Gastrocnemius medialis (tissue), 4 donors: ENCODE measurements at places on chromosomes 1 and 21. TPM values are rescaled to one million over a fixed set of nuclear protein-coding genes. Genes with fewer than 3 reads are reported as not detected.

- H3K27ac ChIP-seq, result no peak overlapping the region
- peaks cover 11% of the 10 kb centered on the region for H3K4me1 ChIP-seq
- DNase-seq, result no peak
- H3K4me3 ChIP-seq, result no peak overlapping the region
These were observed 125.8 kb downstream of the SLC45A1 start for GRCh38 chr1:8443558-8444194.

The WNT3A gene
- not detected for total RNA-seq

GRCh38 chr1:6651909-6652308, 27.2 kb downstream of the THAP3 start:
- no peaks in the 10 kb centered on the region for H3K4me1 ChIP-seq
- H3K4me3 ChIP-seq, result no peak overlapping the region
- no peak for DNase-seq
- H3K36me3 ChIP-seq, result peaks cover 4% of the 10 kb centered on the region
- no peak overlapping the region for H3K27ac ChIP-seq

- H3K27ac ChIP-seq, result no peak overlapping the region
- no peaks in the 10 kb centered on the region for H3K36me3 ChIP-seq
- H3K27me3 ChIP-seq, result no peaks in the 10 kb centered on the region
- H3K4me3 ChIP-seq, result no peak overlapping the region
- no peak for DNase-seq
These were observed 197.8 kb downstream of the HIVEP3 start for GRCh38 chr1:41720861-41721410.

- no peaks in the 10 kb centered on the region for H3K4me1 ChIP-seq
- H3K36me3 ChIP-seq, result no peaks in the 10 kb centered on the region
- H3K27me3 ChIP-seq, result no peaks in the 10 kb centered on the region
- H3K27ac ChIP-seq, result no peak overlapping the region
- DNase-seq, result no peak
- H3K4me3 ChIP-seq, result no peak overlapping the region
These were observed 20.9 kb downstream of the PTPRU start for GRCh38 chr1:29256979-29257804.

The KLHDC8A gene
- not detected for total RNA-seq

DNA sequence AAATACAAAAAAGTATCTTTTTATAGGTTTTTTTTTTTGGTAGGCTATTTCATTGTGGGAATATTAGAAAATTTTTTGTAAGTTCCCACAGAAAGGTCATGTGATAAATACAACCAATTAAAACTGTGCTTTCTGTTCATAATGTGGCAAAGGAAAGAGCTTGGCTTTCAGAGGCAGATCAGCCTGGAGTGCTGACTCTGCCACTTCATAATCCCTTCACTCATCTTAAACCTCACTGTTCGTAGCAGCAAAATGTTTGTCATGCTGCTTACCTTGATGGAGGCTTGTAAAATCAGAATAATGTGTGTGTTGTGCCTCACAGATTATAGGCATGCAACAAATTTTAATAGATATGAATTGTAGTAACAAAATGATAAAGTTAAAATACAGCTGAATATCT, 176.8 kb downstream of the ZP4 start:
- no peaks in the 10 kb centered on the region for H3K36me3 ChIP-seq
- H3K4me3 ChIP-seq, result no peak overlapping the region
- H3K27ac ChIP-seq, result no peak overlapping the region
- no peak for DNase-seq
- H3K27me3 ChIP-seq, result no peaks in the 10 kb centered on the region
